ENCODE measurements at places on chromosomes 4 and X. TPM values are rescaled to one million over a fixed set of nuclear protein-coding genes. Genes with fewer than 3 reads are reported as not detected.

DNA sequence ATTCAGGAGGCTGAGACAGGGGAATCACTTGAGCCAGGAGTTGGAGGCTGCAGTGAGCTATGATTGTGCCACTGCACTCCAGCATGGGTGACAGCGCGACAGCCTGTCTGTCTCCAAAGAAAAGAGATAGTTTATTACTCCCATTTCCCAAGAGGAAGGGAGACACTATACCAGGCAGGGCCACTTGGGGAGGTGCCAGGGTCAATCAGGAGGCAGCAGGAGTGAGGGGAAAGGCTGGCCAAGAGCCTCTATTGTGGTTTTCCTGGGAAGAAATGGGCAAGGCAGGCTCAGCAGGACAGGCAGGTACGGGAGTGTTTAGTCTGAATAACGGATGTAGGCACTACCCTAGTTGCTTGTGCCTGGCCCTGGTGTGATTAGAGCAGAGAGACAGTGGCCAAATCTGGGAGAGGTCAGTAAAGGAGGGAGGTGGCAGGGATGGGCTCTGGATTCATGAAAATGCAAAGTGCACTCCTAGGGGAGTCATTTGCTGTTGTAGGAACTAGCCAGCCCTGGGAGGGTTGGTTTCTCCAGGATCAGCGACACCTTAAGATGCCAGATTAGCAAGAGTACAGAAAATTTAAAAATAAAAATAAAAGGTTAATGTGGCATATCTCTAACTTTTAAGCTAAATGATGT is 20.2 kb upstream of the CDKN2AIP start:
- no peak for DNase-seq

The TRAPPC2 gene
- 8.1 TPM for polyA plus RNA-seq

- DNase-seq: no peak
Measured at GRCh38 chrX:124820738-124821137, 474.4 kb downstream of the SH2D1A start.

DNA sequence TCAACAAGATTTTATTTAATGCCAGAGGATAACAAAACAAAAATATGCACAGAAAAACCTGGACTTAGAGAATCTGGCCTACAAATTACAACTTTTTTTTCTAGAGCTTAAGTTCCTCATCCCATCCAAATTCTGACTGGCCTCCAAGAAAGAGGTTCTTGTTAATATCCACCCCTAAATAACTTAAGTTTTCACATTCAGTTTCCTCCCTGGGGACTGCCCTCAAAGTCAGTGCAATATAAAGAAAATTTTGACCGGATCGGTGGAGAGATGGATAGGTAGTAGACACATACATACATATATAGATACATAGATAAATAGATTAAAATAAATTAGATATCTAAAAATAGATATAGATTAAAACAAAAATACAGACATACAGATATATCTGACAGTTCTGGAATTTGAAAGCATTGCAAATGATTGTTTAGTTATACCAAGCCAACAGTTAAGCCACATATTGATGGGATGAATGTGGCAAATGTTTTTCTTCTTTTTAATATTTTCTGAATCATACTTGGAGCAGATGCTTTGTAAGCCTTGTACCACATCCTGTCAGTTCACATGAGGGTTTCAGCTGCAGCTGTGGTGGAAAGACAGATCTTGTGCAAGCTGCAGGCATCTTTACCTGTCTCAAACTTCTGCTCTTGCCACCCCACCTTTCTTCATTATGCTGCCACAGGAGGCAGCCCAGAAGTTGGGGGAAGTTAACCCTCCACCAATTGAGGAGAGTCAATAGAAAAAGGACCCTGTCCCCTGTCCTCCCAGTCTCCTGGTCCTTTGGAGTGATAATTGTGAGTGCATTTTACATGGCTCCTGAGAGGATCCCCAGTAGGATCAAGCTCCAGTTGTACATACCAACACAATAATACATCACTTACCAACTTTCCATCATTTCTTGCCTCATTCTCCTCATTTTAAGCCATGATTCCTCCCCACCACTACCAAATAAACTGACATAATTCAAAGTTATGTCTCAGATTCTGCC is 58.5 kb upstream of the PRDM8 start:
- DNase-seq: peak; percentile 56
